GM03348 (cell line): ENCODE measurements at places on chromosomes 13 and 19.
A peak's percentile ranks its signal among the peaks of the same experiment; 100 is the strongest.

DNA sequence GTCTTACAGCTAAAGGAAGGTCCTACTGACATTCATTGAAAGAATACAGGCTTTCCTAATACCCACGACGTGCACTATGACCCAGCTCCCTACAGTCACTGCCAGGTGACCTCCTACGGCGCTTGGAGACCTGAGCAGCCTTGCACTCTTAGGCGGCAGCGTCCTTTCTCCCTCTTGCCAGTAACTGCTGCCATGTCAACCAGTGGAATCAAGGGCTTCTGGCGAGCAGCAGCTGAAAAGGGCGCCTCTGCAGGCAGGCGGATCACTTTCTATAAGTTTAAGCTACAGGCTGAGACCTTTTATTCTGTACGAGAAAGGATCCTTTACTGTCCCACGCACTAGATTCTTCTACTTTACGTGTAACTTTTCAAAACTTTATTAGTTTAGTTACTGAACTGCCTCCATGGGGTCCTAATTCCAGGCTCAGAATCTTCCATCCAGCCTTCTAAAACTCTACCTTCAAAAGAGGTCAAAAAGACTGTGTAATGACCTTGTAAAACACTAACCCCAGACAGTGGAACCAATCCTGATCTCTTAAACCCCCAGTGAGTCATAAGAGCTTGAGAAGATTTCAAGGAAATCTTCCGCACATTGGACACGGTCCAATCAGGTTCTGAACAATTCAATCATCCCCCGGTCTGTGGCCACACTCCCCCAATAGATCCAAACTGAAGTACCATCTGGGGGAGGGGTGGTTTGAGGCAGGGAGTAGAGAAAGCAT is 1.9 kb downstream of the KCTD12 start:
- DNase-seq: peak; percentile 44

- DNase-seq: no peak
Observed at GRCh38 chr19:42134535-42135070, 2.4 kb upstream of the POU2F2 start.

DNA sequence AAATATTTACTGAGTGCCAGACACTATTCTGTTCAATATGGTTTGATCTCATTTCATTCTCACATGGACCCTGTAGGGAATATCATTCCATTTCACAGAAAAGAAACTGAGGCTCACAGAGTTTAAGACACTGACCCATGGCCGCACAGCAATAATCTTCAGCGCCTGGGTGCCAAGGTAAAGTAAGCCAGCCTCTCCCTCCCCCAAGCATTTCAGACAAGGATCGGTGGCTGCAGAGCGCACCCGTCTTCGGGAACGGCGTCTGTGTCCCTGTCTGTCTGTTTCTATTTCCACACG is 4.3 kb upstream of the PDE4A start:
- no peak for DNase-seq

GRCh38 chr13:45828256-45828968 is 23.1 kb downstream of the SIAH3 start:
- DNase-seq: no peak

DNA sequence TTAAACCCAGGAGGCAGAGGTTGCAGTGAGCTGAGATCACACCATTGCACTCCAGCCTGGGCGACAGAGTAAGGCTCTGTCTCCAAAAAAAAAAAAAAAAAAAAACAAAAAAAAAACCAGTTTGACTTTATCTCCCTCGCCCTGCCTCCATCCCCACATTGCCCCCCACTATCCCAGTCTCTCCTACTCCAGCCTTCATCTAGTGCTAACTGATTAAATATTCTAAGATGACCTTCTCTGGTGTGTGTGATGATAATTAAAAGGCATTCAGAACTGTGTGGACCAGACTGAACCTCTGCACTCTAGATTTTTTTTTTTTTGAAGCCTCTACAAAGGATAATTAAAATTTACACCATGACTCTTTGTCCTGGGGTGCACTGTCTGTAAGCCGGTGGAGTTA is 6.0 kb upstream of the DLL3 start:
- DNase-seq: no peak

DNA sequence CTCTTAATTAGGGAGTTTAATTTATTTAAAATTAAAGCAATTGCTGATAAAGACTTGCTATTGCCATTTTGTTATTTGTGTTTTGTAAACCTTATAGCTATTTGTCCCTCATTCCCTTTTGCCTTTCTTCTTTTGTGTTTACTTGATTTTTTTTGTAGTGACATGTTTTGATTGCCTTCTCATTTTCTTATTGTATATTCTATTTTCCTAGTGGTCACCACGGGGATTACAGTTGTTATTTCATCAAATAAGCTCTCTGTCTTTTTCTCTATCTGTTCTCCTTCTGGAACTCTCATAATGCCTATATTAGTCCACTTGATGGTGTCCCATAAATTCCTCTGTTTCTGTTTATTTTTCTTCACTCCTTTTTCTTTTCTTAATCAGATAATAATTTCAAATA is 64.4 kb upstream of the FRY start:
- no peak for DNase-seq
